Muscle of arm (tissue), 14 donors: ENCODE measurements at places on chromosomes 11 and 22. TPM values are rescaled to one million over a fixed set of nuclear protein-coding genes. Genes with fewer than 3 reads are reported as not detected.

Gene TMEM132A
- 24.8 TPM for polyA plus RNA-seq

Gene RAB1B
- polyA plus RNA-seq, result 90.2 TPM

Gene OR56A1
- polyA plus RNA-seq, result not detected

Gene GRIA4
- 15.0 TPM for polyA plus RNA-seq

Gene HBE1
- polyA plus RNA-seq, result 1.4 TPM

Gene DKK3
- 63.9 TPM for polyA plus RNA-seq

Gene ABCC8
- polyA plus RNA-seq, result not detected

Gene MPEG1
- 16.7 TPM for polyA plus RNA-seq

Gene PPP1CA
- polyA plus RNA-seq, result 116 TPM

Gene RGL4
- polyA plus RNA-seq, result 1.9 TPM

Gene OR10S1
- polyA plus RNA-seq, result not detected

Gene ANO5
- 28.1 TPM for polyA plus RNA-seq

Gene FOXRED2
- polyA plus RNA-seq, result 18.2 TPM

Gene ATG2A
- 10.0 TPM for polyA plus RNA-seq

Gene XBP1
- polyA plus RNA-seq, result 57.5 TPM

Gene STT3A
- polyA plus RNA-seq, result 101 TPM

Gene PDGFB
- polyA plus RNA-seq, result 26.0 TPM
